ENCODE measurements at places on chromosomes 7 and 10.
A peak's percentile ranks its signal among the peaks of the same experiment; 100 is the strongest.

DNA sequence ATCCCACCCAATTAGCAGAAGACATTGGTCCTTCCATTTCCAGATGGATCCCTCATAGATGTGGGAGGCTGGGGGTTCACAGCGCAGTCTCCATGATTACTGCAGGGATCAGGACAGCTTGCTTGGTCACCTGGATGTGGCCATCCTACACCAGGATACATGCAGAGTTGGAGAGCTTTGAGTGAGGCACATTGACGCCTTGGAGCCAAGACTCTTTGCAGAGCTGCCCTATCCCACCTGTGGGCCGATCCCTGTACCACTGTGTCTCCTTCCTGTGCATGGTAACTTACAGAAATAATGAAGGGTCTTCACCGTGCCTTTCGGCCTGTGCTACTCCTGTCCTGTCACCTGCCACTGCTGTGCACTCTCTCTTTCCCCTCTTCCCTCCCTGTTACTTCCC lies 444.8 kb downstream of the GLRX3 start:
- no peak for DNase-seq

DNA sequence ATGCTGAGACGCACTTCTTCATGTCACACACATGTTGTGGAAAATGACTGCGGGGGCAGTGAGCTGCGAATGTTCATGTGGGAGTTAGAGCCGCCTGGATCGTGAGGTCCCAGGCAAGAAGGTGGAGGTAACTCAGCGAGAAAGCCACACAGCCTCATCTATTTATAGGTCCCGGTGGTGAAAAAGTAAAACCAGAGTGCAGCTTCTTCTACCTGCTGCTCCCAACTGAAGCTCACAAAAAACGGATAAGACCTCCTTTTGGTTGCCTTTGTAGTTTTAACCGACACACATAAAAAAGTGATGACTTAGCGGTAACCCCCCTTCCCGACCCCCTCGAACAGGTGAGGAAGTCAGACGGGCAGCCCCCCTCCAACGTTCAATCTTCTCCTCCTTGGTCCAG lies 276.9 kb downstream of the GATA3 start:
- no peak for DNase-seq

DNA sequence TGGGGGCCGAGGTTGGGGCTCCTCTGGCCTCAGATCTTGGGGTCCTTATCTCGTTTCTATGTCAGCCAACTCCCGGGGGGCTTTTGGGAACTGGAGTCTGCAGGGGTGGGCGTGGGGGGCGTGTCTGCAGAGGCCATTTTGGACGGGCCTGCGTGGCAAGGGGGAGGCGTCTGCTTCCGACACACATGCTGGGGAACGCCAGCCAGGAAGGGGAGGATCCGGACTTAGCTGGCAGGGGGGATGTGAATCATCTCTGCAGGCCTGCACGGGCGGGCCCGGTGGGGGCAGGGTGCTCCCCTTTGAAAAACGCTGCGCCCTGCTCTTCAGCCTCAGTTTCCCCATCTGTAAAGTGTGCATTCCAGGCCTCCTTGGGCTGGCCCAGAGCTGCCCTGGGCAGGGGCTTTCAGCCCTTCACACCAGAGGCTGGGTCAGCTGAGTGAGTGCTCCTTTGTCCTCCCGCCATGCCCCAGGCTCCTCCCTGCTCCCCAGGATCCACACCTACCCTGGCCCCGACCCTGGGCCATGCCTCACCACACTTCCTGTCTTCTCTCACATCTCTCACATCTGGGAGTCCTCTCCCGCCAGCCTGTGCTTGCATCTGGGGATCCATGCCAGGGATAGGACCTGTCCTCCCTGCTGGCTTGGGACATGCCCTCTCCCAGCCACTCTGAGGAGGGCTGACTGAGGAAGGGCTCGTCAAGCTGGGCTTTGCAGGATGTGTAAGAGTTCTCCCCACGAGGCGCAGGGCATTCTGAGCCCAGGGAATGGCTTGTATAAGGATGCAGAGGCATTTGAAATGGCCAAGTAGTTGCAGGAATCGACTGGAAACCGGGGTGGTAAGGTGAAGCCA lies 172.6 kb upstream of the TNRC18 start:
- DNase-seq, result peak; percentile 84

DNA sequence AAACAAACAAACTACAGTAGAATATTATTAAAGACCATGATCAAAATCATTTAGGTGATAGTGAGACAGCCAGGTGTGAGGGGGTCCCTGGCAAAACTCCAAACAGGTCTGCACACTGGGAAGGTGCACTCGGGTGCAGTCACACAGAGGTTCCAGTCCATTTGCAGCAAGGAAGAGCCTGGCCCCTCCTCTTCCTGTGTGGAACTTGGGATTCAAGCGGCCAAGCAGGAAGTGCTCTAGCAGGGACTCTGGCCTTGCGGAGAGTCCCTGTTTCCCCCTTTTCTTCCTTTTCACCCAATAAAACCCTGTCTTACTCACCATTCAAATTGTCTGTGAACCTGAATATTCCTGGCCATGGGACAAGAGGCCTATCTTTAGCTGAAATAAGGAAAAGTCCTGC lies 181.8 kb downstream of the LRRTM3 start:
- no peak for DNase-seq

DNA sequence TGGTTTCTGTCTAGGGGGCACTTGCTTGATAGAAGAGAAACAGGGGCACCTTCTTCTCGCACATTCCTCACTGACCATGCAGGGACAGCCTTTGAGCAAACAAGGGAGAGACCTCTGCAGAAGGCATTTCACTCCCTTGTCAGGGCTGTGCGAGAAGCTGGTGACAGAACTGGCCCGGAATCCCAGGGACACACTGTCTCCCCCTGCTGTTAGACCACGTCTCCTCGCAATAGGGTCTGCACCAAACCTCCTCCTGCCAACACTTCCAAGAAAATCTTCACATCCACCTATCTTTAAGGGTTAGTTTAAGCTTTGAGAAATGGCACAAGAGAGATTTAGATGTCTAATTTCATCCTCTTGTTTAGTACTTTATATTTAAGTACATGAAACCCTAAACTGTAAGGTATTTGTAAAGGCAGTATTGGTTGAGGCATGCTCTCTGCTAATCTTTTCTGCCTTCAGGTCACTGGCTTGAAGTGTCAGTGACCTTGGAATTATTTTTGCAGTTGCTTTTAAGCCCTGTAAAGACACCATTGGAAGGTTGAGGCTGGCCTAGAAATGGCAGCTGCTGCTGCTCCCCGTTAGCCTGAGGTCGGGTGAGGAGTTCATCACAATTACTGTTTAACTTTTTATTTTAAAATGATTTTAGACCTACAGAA lies 37.0 kb downstream of the RBM20 start:
- DNase-seq, result no peak

- no peak for DNase-seq
These were observed 6.7 kb upstream of the FAM180A start for GRCh38 chr7:135755351-135755753.

GRCh38 chr10:47254611-47255010 lies 45.4 kb upstream of the GDF10 start:
- no peak for DNase-seq

- no peak for DNase-seq
These were observed 21.1 kb upstream of the SAR1A start for GRCh38 chr10:70191161-70191971.

DNA sequence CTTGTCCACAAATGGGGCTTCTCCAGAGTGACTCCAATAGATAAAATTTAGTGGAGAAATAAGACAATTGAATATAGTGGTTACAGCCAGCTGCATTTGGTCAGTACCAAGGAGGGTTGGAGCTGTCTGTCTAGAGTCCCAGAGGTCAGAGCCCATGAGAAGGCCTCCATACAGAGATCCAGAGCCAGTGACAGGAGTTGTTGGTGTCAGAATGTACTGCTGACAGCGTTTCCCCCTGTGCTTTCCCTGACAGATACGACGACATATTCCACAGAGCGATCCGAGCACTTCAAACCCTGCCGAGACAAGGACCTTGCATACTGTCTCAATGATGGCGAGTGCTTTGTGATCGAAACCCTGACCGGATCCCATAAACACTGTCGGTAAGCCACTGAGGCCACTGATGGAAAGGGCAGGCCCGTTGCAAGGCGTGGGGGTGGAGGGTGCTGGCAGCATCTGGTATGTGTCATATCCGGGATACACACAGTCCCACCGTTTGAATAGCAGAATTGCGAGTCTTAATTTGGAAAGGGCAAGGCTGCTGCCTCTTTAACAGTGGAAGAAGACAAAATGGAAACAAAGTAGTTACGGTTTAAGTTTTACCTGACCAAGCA lies 483.6 kb downstream of the NRG3 start:
- DNase-seq, result no peak

- no peak for DNase-seq
These were observed 123.9 kb downstream of the CREB5 start for GRCh38 chr7:28536259-28536658.

DNA sequence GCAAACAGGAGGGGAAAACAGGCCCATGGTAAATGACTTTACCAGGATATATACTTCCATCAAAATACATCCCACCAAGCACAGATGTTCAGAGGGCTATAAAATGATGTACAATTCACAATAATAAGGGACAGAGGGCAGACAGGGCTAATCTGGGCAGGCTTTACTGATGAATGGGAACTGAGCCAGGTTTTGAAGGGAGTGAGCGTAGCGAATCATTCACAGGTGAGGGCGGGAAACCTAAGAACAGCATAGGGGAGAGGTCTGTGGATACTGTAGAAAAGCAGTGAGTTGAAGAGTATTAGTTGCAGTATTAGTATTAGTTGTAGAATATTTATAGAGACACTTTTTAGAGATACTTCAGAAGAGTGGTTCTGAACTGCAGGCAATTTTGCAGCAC lies 180.8 kb downstream of the JAZF1 start:
- no peak for DNase-seq

DNA sequence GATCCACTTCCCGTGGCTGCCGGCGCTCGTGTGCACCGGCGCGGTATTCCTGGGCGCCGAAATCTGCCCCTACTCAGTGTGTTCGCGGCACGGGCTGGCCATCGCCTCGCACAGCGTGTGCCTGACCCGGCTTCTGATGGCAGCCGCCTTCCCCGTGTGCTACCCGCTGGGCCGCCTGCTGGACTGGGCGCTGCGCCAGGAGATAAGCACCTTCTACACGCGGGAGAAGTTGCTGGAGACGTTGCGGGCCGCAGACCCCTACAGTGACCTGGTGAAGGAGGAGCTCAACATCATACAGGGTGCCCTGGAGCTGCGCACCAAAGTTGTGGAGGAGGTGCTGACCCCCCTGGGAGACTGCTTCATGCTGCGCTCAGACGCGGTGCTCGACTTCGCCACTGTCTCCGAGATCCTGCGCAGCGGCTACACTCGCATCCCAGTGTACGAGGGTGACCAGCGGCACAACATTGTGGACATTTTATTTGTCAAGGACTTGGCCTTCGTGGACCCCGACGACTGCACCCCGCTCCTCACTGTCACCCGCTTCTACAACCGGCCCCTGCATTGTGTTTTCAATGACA lies 1.3 kb downstream of the CNNM1 start:
- DNase-seq, result no peak

DNA sequence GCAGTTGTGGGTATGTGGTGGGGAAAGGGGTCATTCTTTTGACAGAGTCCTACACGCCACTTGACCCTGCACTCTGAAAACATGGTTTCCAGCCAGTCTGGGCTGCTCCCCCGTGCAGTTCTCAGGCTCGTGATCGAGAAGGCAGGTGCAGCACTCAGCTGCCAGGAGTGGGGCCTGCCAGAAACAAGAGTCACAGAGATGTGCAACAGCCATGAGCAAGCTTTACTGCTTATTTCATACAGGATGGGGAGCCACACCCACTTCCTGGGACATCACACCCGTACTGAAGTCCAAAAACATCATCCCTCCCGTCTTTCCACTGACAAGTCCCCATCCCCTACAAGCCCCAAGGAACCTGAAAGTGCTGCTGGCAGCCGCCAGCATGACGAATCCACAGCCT lies 9.3 kb downstream of the ATG9B start:
- no peak for DNase-seq

GRCh38 chr10:14560274-14560673 lies 214.4 kb downstream of the FAM107B start:
- DNase-seq, result no peak

DNA sequence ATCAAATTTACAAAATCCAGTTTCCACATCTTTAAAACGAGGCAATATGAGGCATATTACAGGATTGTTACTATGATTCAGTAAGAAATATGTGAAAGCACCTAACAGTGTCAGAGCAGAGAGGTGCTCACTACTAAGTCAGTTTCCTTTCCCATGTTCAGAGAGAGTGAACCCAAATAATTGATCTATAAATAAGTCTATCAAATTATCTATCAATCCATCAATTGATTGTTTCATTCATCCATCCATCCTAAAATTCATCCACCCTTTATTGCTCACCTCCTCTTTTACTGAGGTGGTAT lies 340.8 kb downstream of the SUGCT start:
- no peak for DNase-seq

- no peak for DNase-seq
These were observed 155.5 kb upstream of the POT1 start for GRCh38 chr7:125085084-125085483.

GRCh38 chr10:58674251-58674650 lies 161.6 kb downstream of the BICC1 start:
- no peak for DNase-seq

GRCh38 chr7:132102942-132103341 lies 473.3 kb downstream of the PLXNA4 start:
- no peak for DNase-seq

GRCh38 chr7:66542528-66543269 lies 86.0 kb upstream of the KCTD7 start:
- DNase-seq, result no peak

DNA sequence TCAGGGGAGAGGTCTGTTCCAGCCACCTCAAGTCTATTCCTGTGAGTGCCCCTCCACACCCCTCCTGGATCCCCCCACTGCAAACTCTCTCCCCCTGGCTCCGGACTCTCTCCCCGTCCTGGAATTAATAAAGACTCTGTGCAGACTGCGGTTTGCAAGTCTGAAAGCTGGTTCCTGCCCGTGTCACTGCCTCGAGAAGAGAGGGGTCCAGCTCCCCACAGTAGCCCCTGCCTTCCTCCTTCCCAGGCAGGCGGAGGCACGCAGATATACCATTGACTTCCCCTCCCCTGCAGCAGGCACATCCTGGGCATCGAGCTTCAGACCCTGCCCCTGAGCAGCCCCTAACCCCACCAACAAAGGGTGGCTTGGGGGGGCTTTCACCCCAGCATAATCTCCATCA lies 2.2 kb upstream of the ELN start:
- no peak for DNase-seq

GRCh38 chr7:133633055-133633454 lies 380.2 kb downstream of the EXOC4 start:
- DNase-seq, result no peak

- no peak for DNase-seq
These were observed 18.7 kb upstream of the ZNF488 start for GRCh38 chr10:47402641-47403301.

DNA sequence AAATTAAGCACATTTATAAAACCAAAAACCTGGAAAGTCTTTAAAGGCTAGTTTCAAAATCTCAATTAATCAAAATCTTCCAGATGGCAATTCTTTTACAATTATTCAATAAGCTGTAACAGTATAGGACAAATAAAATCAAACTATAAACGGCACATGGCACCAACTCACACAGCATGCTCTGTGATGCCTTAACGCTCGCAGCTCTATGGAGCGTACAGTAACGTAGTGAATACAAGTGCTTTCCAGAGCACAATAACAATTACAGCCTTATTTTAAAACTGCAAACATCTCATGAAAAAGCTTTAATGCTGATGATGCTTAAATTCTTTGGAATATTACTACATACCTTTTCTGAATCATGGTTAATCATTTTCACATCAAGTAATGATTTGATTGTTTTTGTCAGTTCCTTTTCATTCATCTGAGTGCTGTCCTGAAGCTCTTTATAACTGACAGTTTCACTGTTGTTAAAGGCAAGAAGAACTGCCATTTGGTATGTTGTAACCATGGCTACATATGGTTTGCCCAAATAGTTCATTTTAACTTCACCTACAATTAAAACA lies 74.2 kb downstream of the CUL2 start:
- DNase-seq, result no peak
